Osteocyte (in vitro differentiated cells): ENCODE measurements at places on chromosomes 16 and 17. TPM values are rescaled to one million over a fixed set of nuclear protein-coding genes. Genes with fewer than 3 reads are reported as not detected.

Gene PIPOX
- total RNA-seq = 1.1 and 1.6 TPM in 2 replicates

Gene CENPX
- 29.4 and 31.7 TPM in 2 replicates for total RNA-seq

Gene KRTAP2-1
- total RNA-seq = not detected in 2 replicates

Gene SSTR5
- not detected in 2 replicates for total RNA-seq

Gene ABI3
- 0.19 TPM in 1 of 2 replicates, not detected in the other for total RNA-seq

DNA sequence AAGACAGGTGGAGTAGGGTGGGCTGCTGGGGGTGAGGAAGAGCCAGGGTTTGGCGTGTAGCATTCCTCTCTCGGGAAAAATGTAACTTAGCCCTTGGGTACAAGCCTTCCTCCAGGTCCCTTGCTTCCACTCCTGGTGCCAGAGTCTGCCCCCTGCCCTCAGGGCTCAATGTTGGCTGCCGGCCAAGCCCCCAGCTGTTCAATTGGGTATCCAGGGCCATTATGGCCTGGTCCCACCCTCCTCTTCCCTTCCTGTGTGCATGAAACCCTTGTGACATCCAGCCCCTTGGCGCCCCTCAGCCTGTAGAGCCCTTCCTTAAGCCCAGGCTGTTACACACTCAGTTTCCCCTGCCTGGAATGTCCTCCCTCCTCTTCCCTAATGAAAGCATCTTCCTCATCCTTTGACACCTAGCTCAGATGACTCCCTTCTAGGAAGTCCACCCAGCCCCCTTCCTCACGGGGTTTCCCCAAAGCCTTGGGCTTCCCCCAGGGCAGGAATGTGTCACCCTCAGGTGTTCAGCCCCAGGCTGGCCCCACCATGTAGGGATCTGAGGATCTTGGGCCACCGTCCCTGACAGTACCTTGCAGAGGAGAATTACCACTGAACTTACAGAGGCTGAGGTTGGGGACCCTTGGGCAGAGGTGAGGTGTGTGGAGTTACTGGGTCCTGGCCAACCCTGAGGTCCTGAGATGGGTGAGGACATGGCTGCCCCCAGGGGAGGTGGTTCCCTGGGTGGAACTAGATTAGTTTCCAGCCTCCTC is 30.0 kb downstream of the B9D1 start:
- DNase-seq = no peak

- no peak for DNase-seq
These were observed 52.9 kb downstream of the MMD start for GRCh38 chr17:55368706-55369105.

Gene CCL8
- total RNA-seq = not detected in 2 replicates

Gene CACNG4
- 5.6 TPM in 2 replicates for total RNA-seq

- DNase-seq = no peak
These were observed 10.6 kb downstream of the CA10 start for GRCh38 chr17:52147872-52148271.

- no peak for DNase-seq
These were observed 45.0 kb downstream of the SOST start for GRCh38 chr17:43713494-43714162.

Gene TRPV3
- 0.08 and 0.50 TPM in 2 replicates for total RNA-seq

Gene NHLRC4
- 0.57 and 1.7 TPM in 2 replicates for total RNA-seq

- peak; percentile 81 for DNase-seq
These were observed 19.6 kb downstream of the OR1D5 start for GRCh38 chr17:3043737-3044365.

Gene TM4SF5
- not detected in 2 replicates for total RNA-seq

GRCh38 chr17:50348522-50349242 is 2.8 kb downstream of the XYLT2 start:
- DNase-seq = no peak

DNA sequence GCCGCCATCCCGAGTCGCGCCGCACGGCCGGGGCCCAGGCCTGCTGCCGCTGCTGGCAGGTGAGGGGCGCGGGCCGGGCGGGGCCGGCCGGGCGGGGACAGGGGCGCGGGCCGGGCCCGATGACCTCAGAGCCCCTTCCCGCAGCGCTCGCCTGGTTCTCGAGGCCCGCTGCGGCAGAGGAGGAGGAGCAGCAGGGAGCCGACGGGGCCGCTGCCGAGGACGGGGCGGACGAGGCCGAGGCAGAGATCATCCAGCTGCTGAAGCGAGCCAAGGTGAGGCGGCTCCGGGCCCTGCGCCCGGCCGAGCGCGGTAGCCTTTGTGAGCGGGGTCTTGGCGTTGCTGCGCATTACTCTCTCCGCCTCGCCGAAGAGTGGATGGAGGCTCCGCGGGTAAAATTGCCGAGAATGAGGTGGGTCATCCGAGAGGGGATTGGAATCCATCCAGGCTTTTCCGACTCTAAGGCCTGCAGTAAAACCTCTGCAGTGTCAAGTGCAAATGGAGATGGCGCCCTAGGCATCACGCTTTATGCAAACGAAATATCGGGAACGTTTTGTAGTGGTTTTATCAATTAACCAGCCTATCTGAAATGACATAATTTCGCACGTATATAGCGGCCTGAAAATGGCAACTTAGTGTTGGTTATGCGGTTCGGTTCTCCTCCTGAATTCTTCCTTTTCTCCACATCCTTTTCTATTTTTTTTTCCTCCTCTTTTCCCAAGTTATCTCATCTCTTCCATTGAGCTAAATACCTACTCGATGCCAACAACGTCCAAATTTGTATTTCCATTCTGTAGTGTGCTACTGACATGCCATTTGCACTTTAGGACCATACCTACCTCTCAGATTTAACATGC is 577 bp downstream of the TTC19 start:
- DNase-seq = no peak

Gene GUCY2D
- total RNA-seq = not detected in 2 replicates

- no peak for DNase-seq
These were observed 180.1 kb downstream of the SPECC1 start for GRCh38 chr17:20189302-20189701.

GRCh38 chr16:27781981-27782880 is 232.3 kb downstream of the KATNIP start:
- DNase-seq = no peak

GRCh38 chr16:29852654-29853053 is 10.4 kb downstream of the CDIPT start:
- DNase-seq = no peak

Gene FOXJ1
- total RNA-seq = 0.13 TPM in 2 replicates

Gene SUMO2
- 472 and 483 TPM in 2 replicates for total RNA-seq

GRCh38 chr17:41339571-41340172 is 11.0 kb downstream of the KRT33A start:
- peak; percentile 53 for DNase-seq

DNA sequence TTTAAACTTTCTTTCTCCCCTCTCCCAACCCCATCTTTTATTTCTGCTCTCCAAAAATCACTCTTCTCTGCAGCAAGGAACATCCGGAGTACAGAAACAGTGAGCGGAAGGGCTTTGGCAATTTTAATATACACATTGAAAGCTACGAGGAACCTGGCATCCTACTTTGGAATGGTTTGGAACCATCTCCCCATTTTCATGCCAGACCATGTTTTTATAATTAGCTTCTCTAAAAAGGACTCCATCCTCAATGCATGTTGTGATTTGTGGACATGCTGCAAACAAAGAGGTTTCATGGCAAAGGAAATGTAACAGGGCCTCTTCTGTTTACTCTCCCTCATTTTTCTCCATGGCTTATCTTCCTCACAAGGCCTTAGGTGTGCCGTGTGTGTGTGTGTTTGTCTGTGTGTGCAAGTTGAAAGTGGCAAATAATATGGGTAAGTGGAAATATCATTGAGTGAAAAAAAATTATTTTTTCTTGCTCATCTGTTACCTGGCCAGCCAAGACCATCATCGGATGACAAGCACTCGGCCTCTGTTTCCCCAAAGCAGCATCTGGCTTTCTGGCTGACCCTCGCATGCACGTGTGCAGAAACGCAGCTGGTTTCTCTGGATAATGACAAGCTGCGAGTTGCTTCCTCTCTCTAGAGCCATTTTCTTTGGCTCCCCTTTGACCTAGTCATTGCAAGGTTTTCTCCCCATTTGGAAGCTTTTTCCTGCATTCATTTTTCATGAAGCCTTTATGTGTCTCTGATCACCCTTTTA is 585.0 kb downstream of the TMEM114 start:
- DNase-seq = no peak

- no peak for DNase-seq
These were observed 10.2 kb downstream of the PITPNM3 start for GRCh38 chr17:6546069-6546718.

- no peak for DNase-seq
These were observed 3.9 kb downstream of the ABCC3 start for GRCh38 chr17:50638606-50638965.
